ENCODE measurements at places on chromosomes 5 and 9.

- peak; percentile 6 for DNase-seq
These were observed 37.7 kb upstream of the MRPS30 start for GRCh38 chr5:44770780-44771717.

GRCh38 chr9:127053057-127053821, 69.2 kb downstream of the ANGPTL2 start:
- DNase-seq, result no peak

DNA sequence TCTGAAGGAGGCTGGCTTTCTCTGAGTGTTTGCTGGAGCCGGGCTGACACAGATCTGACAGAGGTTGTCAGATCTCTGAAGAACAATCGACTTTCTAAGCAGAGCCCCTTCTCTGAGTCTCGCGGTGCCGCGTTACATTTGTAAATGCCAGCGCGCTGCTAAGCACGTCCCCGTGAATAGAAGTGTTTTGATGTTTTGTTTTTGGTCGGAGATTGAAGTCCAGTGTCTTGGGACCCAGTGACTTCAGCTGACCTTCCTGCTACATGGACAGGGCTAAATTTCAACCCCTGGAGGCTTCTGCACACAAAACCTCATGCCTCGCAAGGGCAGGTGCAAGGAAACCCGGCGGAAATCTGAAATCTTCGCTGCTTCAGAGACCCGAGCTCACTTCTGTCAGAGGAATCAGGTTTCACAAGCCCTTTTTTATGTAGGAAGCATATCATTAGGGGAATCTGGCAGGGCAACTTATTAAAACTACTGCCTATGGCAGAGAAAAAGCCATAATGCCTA, 27.2 kb downstream of the NEUROG1 start:
- no peak for DNase-seq

- DNase-seq, result no peak
These were observed 22.0 kb upstream of the TIFAB start for GRCh38 chr5:135473956-135474670.

GRCh38 chr5:75574791-75575190, 36.5 kb upstream of the ANKDD1B start:
- DNase-seq, result peak; percentile 18

DNA sequence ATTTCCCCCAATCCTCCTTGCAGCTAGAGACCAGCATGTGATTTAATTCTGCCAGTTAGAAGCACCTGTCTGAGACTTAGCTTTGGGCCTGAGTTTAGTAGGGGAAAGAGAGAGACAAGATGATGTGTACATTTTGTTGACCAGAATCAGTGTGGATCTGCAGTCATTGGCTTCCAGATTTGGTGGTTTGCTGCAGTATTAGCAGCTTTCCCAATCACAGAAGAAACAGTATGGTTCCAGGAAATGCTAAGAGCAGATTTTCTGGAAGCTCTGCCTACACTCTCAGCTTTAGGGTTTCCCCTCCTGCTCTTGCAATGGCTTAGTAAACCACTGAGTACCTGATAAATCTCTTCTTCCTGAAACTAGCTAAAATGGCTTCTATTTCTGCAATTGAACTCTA, 48.8 kb upstream of the FREM1 start:
- no peak for DNase-seq

- no peak for DNase-seq
These were observed 158.4 kb upstream of the PIK3R1 start for GRCh38 chr5:68057191-68057590.

GRCh38 chr5:117769877-117770276, 1195.3 kb upstream of the SEMA6A start:
- no peak for DNase-seq

- DNase-seq, result peak; percentile 79
These were observed 181.5 kb upstream of the PIK3R1 start for GRCh38 chr5:68033961-68034571.

DNA sequence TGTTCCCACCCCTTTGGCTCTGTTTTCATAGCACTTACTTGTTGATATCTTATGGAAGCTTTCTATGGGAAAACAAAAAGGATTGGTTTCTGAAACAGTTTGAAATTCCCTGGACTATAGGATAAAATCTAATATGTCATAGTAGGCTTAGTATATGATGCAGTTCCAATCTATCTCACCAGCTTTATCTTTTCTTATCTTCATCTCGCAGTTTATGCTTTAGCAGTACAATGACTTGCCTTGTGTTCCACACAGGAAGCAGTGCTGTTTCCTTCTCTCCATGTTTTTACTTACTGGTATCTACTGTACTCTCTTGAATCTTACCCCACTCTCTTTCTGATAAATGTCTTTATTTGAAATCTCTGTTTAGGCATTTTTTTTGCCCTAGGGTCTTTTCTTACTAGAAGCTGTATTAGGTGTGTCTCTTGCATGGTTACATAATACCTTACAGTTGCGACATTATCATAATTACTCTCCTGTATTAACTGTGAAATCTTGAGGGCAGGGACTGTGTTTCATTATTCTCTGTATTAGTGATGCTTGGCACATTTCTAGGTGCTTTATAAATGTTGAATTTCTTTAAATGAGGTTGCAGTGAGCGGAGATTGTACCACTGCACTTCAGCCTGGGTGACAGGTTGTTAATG, 76.3 kb downstream of the FOCAD start:
- DNase-seq, result no peak

- DNase-seq, result peak; percentile 28
These were observed 835 bp downstream of the MCIDAS start for GRCh38 chr5:55226027-55226933.

GRCh38 chr5:73796164-73797131, 170.5 kb downstream of the ARHGEF28 start:
- peak; percentile 93 for DNase-seq

All from fibroblast of skin of scalp (primary cell).